ENCODE measurements at places on chromosomes 3 and 15.

GRCh38 chr15:101310161-101310480 lies 15.1 kb upstream of the SNRPA1 start:
- no peak for DNase-seq

- DNase-seq, result no peak
Observed at GRCh38 chr3:58384381-58385090, 49.1 kb downstream of the PDHB start.

DNA sequence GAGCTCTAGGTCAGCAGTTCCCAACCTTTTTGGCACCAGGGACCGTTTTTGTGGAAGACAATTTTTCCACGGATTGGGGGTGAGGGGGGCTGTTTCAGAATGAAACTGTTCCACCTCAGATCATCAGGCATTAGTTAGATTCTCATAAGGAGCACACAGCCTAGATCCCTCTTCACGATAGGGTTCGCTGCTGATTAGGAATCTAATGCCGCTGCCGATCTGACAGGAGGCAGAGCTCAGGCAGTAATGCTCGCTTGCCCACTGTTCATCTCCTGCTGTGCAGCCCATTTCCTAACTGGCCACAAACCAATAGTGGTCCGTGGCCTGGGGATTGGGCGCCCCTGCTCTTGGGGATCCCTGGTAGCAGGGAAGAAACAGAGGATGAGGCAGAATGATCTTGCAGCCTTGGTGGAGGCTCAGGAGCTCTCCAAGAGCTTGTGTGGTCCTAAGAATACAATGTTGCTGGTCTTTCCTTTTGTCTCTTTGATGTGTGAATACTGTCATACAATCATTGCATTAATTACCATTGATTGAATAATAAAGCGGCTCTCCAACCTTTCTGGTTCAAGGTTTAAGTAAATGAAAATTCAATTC lies 183.2 kb downstream of the FNDC3B start:
- DNase-seq, result no peak

DNA sequence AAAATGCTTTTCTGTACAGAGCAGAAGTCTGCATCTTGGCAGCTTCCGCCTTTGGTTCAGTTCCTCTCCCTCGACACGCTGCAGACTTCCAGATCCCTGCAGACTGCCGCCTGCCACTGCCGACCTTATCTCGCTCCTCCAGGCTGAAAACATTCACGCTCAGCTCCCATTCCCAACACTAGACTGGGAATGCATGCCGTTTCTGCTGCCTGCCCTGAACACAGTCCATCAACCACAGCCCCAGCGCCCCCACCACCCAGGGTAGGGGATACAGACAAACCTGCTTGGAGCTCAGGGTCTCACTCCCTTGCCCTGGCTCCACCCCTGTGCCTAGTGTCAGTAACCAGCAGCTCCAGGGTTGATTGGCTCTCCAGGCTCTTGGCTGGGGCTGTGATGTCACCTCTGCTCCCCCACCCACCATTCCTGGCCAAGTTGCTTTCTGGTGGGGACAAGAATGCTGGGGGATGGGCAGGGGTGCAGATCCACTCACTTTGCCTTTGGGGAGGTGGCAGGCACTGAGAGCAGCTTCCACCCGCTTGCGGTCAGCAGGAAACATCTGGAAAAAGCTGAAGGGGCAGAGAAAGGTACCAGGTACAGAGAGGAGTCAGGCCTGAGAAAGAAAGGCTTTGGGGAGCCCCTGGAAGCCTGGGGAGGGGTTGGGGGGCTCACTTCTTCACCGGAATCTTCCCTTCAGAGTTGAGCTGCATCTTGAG lies 6.1 kb downstream of the PLCB2 start:
- DNase-seq, result no peak

GRCh38 chr15:74403588-74403919 lies 30.2 kb downstream of the SEMA7A start:
- DNase-seq, result no peak

GRCh38 chr3:124926426-124927101 lies 8.0 kb downstream of the MUC13 start:
- no peak for DNase-seq

DNA sequence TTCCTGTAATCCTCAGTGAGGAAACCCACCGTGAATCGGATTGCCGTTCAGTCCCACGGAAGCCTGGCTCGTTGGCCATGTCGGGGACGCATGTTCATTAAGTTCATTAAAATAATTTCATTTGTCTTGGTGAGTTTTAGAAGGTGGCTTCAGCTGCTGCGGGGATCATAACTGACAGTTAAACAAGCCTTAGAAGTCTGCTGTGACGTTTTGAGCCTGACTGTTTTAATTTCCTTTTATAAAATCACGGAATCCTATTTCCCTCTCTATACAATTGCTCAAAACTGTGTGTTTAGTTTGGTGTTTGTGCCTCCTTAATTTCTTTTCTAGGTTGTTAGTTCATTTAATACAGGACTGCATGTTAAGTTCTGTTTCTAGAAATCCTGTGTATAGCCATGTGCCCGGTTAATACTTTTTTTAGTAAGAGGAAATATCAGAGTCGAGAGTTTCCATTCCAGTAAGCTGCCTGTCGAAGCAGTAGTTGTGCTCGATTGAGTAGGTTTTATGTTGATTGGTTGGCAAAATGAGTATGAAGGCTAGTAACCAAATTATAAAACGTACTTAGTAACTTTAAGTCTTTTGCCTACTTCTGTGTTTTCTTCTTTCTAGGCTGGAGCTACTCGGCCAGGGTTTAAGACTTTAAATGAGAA lies 705 bp downstream of the NIPA2 start:
- DNase-seq, result no peak

DNA sequence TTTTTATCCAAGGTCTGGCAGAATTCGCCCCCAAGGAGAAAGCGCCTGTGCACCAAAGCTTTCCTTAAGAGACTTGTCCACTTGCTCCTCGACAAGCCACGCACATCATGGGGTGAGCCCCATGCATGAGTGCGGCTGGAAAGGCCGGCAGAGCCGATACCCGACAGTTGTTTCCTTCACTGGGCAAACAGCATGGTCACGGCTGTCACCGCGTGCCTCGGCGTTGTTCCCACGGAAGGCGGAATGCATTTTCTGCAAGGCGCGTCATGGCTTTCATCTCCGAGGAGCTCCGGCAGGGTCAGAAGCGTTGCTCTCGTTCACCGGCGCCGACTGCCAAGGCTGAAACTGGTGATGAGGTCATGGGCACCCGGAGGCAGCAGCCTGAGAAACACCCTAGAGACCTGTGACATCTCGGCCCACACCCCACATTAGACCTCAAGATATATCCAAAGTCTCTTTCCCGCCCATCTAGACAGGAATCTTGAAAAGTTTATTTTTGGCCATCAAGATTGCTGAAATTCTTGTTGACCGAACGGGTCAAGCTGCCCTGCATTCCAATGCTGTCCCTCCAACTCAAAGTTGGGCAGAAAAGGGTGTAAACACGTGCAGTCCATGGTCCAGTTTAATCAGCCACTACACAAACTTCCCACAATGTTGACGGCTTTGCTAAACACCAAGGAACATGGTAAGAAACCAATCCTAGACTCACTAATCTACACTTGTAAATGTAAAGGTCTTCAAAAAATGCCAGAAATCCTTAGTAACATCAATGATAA lies 604 bp upstream of the TJP1 start:
- DNase-seq, result no peak

- no peak for DNase-seq
Observed at GRCh38 chr3:195179776-195180489, 91.0 kb downstream of the XXYLT1 start.

GRCh38 chr15:33852094-33852493 lies 116.2 kb upstream of the CHRM5 start:
- DNase-seq, result no peak

DNA sequence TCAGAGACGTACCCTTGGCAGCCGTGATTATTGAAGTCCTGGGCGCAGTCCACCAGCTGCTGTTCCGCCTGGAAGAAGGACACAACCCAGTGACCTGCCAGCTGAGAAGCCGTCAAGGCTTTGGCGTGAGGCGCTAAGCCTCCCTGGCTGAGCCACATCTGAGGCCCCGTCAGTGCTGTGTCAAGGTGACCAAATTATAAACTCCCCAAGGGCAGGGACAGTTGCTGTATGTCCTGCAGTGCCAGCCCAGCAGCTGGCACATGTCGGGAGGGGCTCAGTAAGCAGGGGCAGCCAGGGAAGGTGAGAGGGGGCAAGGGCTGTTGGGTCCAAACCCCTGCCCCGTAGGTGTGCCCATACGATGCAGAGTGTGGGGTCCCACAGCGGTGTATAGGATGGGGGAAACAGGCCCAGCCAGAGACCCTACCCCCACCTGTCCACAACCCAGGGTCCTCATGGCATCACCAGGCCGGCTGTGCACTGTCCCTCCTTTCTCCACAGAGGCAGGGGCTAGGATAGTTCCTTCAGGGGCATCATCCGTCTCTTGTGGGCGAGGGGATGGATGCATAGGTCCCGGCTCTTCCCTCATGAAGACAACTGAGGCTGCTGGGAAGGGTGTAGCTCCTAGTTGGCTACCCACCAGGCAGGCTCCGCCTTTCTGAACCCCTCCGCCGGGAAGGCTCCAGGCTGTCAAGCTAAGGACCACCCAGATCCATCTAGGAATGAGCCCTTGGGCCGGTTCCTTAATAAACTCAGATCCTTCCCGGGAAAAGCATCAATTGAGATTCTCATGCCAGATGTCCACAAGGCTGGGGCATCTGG lies 13.2 kb downstream of the CTSH start:
- DNase-seq, result no peak

DNA sequence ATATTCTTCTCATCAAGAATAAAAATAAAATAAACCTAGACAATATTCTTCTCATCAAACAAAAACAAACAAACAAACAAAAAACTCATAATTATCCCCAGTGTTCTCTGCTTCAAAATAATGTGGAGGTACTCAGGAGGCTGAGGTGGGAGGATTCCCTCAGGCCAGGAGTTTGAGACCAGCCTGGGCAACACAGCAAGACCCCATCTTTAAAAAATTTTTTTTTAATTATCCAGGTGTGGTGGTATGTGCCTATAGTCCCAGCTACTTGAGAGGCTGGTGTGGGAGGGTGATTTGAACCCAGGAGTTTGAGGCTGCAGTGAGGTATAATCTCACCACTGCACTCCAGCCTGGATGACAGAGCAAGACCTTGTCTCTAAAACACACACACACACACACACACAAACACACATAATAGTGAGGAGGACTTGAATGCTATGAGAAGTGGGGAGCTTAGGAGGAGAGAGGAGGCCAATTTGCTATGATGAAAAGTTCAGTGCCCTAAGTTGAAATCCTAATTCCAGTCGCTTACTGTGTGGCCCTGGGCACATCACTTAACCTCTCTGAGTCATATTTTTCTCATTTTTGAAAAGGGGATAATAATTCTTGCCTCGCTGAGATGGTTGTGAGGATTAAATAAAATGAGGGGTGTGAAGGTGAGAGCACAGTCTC lies 35.8 kb upstream of the HERC1 start:
- no peak for DNase-seq

DNA sequence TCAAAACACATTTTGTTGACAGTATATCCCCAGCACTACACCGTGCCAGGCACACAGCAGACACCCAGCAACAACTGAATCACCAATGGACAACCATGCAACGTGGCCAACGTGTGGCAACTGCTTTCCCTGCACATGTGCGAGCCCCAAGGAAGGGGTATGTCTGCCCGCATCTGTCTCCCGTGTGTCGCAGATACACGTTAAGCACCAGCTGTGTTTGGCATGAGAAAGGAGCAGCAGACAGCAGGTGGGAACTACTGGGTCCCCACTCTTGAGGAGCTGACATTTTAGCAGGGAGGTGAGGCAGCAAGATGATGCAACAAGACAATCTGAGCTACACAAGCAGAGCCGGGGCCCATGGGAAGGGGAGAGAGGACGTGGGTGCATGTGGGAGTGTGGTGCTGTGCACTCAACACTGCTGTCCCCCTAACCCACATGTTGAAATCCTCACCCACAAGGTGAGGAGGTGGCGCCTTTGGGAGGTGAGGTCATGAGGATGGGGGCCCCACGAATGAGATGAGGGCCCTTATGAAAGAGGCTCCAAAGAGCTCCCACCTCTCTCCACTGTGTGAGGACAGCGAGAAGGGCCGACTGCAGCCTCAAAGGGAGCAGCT lies 56.2 kb downstream of the ROPN1B start:
- no peak for DNase-seq

- no peak for DNase-seq
Observed at GRCh38 chr15:88657326-88658069, 18.7 kb downstream of the ISG20 start.
